ENCODE measurements at places on chromosomes 7 and 10.

GRCh38 chr10:110636932-110637557, 7.1 kb upstream of the RBM20 start:
- no peak for DNase-seq

DNA sequence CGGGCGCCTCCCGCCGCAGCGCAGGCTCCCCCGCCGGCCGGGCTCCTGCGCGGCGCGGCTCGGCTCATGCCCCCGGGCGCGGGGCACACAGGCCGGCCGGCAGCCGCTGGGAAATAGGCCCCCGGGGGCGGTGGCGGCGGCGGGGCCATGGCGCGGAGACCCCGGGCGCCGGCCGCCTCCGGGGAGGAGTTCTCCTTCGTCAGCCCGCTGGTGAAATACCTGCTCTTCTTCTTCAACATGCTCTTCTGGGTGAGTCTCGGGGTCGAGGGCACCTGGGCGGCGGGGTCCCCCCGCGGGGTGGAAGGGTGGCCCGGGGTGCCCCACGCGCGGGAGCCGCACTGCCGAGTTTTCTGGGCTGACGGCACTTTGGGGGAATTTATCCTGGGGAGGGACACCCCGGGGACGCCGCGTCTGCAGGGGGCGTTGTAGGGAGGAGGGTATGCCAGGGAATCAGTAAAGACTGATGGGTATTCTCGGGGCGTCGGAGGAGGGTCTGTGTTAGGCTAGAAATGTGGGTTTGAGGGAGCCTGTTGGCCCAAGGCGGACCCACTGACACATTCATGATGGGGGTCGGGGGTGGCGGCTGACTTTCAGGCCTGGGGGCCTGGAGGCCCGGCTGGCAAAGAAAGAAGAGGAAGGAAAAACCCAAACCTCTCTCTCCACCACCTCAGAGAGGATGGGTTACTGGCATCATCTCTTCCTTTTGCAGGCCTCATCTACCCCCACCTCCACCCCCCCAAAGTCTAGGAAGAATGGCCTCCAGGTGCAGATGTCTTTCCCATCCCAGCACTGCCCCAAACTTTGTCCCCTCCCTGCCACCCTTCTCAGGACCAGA, 544 bp downstream of the TSPAN33 start:
- DNase-seq: no peak

DNA sequence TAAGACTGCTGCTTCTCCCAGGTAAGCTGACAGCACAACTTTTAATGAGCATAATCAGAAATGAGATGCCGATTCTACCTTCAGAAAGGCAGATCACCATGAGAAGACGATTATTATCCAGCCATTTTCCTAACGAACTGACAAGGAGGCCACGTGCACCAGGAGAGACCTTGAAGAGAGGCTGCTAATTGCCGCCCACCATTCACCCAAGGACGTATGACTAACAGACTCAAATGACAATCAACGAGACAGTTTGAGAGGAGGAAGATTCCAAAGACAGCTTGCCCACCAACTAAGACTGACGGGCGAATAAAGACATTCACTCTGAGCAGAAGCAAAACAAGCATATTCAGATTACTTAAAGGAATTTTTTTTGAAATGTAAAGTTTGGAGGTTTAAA, 301.9 kb upstream of the TAC1 start:
- no peak for DNase-seq

DNA sequence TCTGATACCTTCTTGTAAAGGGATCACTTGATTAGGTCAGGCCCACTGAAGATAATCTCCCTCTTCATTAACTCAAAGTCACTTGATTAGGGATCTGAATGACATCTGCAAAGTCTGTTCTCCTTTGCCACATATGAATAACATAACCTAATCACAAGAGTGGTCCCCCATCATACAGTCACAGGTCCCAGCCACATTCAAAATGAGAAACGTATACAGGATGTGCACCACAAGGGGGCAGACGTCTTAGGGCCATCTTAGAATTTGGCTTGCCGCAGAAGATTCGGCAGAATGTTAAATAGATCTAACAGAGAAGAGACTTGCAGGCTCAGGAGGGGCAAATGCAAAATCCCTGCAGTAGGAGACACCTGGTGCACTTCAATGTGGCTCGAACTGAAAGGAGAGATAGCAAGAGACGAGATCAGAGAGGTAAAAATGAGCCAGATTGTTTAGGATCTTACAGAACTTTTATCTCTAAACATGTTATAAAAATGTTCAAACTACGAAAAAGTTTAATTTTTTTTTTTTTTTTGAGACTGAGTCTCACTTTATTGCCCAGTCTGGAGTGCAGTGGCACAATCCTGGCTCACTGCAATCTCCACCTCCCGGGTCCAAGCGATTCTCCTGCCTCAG, 10.4 kb upstream of the SMC3 start:
- peak; percentile 32 for DNase-seq

- peak; percentile 65 for DNase-seq
Observed at GRCh38 chr7:3063016-3063753, 19.5 kb upstream of the CARD11 start.

GRCh38 chr7:106070201-106070551, 41.9 kb downstream of the SYPL1 start:
- DNase-seq: no peak

DNA sequence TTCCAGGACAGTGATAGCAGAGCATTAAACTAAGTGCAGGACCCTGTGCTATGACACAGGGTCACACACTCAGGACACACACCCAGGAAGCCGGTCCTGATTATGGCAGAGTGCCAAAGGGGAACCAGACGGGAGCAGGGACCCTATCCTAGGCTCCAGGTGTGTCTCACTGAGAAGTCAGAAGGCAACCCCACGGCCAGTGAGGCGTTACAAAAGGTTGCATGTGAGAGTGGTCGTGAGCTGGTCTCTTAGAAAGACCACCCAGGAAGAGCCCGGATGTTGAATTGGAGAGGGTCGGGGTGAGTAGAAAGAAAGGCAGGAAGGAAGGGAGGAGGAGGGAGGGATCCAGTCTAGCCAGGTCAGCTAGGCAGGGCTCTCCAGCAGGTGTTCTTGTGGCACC, 31.0 kb downstream of the FRMPD2 start:
- DNase-seq: no peak

DNA sequence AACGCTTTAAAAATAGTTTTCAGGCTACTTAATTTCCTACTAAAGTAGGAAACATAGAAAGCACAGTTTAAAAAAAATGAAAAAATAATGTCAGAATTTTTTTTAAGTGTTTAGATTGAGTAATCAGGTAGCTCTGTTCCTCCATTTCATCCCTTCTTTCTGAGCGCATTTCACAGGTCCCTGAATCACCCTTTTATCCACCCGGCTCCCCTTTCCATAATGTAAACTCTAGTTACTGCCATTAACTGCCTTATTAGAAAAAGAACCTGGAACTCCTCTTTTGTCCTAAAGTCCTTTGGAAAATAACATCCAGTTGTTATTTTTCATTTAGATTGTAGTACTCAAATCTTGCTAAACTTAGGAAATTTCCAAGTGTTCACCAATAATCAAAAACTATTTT, 5.8 kb downstream of the KCND2 start:
- no peak for DNase-seq

DNA sequence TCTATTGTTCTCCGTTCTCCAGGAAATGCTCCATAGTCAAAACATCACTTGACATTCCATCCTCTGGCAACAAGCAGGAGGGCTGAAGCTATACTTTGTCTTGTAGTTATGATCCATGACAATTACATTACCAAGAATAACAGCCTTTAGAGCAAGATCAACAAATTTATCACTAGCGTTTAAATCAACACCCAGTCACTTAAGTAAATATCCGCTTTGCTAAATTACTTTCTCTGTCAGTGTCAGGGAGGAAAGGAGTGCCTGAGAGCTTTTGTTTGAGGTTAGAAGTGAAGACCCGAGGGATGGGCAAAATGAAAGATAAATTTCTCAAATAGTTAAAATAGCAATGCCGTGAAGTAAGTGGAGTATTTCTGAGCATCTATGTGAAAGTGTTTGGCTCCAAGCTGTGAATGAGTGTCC, 236.1 kb upstream of the BMPER start:
- no peak for DNase-seq

GRCh38 chr7:91266689-91267090, 2.5 kb downstream of the FZD1 start:
- DNase-seq: no peak

- no peak for DNase-seq
Observed at GRCh38 chr10:682931-683447, 6.5 kb downstream of the DIP2C start.

- DNase-seq: no peak
Observed at GRCh38 chr10:69217119-69217754, 2.9 kb upstream of the HKDC1 start.

DNA sequence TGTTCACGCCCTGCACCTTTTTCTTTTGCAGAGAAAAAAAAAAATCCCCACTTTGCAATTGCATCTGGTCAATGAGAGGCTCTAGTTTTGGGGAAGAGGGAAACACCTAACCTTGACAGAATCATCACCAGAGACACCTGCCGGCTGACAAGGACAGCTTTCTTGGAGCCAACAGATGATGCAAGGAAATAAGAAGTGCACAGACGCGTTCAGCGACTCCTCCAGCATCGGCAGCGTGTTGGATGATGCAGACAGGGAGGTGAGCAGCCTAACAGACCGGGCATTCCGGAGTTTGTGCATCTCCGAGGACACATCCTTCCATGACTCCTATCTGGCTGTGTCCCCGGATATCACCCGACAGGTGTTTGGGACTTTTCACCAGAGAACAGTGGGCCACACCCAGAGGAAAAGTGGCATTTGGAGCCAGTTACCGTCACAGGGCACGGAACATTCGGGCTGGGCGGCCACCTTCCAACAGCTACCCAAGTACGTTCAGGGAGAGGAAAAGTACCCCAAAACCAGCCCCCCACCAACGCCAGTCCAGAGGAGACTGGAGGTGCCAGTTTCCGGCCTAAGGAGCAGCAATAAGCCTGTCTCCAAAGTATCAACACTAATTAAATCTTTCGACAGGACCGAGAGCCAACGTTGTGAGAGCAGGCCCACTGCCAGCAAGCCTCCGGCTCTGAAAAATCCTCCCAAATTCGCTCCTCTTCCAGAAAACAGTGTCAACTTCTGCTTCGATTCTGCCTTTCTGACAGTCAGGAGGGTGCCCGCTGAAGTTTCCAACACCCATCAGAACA, 23.6 kb downstream of the C10orf71 start:
- DNase-seq: no peak

- DNase-seq: no peak
Observed at GRCh38 chr10:123999261-123999660, 94.1 kb downstream of the CHST15 start.

DNA sequence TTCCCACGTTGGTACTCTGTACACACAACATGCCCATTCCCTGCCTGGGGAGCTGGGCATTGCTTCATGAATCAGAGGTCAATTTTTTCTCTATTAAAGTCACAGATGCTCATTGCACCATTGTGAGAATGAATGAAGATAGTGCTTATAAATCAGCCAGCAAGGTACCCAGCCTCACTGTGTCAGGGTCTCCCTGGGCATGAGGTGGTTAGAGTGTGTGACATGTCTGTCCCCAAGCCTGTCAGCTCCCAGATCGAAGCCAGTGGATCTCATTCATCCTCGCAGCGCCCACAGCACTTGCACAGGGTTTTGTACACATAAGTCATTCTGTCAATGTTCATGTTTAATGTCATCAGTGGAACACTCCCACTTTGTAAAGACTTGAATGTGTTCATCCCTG, 126.8 kb downstream of the EGFR start:
- DNase-seq: no peak

DNA sequence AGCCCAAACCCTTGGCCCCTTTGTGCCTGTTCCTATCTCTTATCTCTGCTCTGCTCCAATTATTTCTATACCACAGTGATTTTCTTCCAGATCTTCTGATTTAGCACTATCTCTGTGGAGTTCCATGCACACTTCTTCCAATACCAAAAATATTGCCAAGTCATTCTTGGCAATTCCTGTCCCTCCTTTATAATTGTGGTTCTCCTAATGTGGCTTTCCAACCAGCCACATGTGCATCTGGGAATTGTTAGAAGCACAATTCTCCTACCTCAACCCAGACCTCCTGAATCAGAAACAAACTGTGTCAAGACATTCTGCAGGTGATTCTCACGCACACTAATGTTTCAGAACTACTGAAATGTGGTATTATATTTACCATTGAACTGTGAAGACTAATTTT, 447.8 kb upstream of the IGFBP3 start:
- no peak for DNase-seq

DNA sequence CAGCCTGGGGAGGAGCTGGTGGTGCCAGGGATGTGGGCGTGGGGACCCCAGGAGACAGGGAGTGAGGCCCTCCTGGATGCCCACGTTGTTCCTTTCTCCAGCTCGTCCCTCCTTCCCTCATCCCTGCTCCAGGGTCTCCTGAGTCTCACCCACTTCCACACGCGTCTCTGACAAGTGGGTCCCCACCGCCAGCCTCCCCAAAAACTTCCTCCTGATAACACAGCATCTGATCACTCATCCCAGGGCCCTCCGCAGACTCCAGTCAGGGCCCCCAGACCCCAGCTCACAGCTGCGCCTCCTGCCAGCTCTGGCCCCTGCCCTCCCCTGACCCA, 60.6 kb upstream of the INPP5A start:
- no peak for DNase-seq

- no peak for DNase-seq
Observed at GRCh38 chr10:43194859-43195258, 56.6 kb downstream of the CSGALNACT2 start.

GRCh38 chr10:6928586-6928985, 348.5 kb upstream of the PRKCQ start:
- no peak for DNase-seq

- no peak for DNase-seq
Observed at GRCh38 chr7:16129431-16130110, 291.8 kb downstream of the CRPPA start.

GRCh38 chr10:77195101-77195500, 442.5 kb downstream of the KCNMA1 start:
- DNase-seq: no peak

GRCh38 chr10:91567815-91568214, 65.1 kb downstream of the PPP1R3C start:
- no peak for DNase-seq

GRCh38 chr10:96724621-96725020, 4.3 kb upstream of the PIK3AP1 start:
- no peak for DNase-seq

DNA sequence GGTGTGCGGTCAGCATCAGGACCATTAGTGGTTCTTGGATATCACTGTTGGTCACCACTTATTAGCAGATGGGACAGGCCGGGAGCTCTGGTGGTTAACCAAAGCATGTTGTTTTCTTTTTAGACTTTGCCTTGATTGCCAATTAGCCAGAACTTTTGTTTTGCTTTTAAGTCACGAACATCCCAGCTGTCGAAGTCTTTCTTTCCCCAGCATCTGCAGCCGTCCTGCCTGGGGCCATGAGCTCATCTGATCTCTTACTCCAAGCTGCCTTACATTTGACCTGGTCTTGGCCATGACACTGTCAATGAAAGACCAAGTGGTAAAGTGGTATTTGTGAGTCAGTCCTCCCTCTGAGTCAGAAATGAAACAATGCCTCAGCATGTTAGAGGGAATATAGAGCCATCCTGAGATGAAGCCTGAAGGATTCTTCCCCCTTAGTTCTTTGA, 53.9 kb upstream of the CREB5 start:
- no peak for DNase-seq
